Activated naive CD4-positive, alpha-beta T cell treated with anti-CD3 and anti-CD28 coated beads for 36 hours (primary cell): ENCODE measurements at places on chromosomes 5 and 9.
A peak's percentile ranks its signal among the peaks of the same experiment; 100 is the strongest.

- H3K27ac ChIP-seq: no peak overlapping the region
- H3K4me3 ChIP-seq: no peak overlapping the region
- no peaks in the 10 kb centered on the region for H3K36me3 ChIP-seq
- no peaks in the 10 kb centered on the region for H3K4me1 ChIP-seq
Measured at GRCh38 chr9:80885894-80886293, 803.5 kb downstream of the TLE1 start.

GRCh38 chr5:15103130-15103529, 231.6 kb upstream of the ANKH start:
- H3K27me3 ChIP-seq: no peaks in the 10 kb centered on the region
- H3K4me1 ChIP-seq: peaks cover 4% of the 10 kb centered on the region
- DNase-seq: peak; percentile 5
- H3K4me3 ChIP-seq: no peak overlapping the region
- H3K36me3 ChIP-seq: no peaks in the 10 kb centered on the region

DNA sequence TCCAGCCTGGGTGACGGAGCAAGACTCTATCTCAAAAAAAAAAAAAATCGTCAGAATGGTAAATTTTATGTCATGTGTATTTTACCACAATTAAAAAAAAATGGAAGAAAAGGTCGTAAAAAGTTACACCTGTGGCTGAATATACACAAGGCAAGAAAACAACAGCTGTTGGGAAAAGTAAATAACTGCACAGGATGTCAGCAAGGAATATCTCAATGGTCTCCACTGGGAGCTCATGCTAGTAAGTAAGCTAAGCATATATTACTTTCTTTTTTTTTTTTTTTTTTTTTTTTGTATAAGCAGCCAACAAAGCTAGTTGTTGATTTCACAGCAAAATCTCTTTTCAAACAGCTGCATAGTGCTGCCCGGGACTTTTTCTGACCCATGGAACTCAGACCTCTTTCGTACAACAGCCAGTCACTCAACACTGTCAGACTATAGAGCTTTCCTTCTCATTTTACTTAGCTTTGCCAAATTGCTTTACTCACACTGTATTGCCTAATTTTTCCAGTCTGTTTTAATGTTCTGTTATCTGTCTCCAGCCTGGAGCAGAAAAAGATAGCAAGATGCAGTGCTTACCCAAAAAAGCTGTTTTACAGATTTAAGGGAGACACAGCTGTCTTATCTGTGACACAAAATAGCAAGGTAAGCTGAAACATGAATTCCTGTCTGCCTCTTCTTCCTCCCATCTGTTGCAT, 175.9 kb downstream of the ENC1 start:
- H3K4me3 ChIP-seq: no peak overlapping the region
- no peaks in the 10 kb centered on the region for H3K4me1 ChIP-seq
- no peak for DNase-seq
- no peaks in the 10 kb centered on the region for H3K27me3 ChIP-seq
- H3K27ac ChIP-seq: no peak overlapping the region
- no peaks in the 10 kb centered on the region for H3K36me3 ChIP-seq

GRCh38 chr9:127388856-127389238, 8.1 kb upstream of the SLC2A8 start:
- no peak for DNase-seq
- peaks cover 74% of the 10 kb centered on the region for H3K27me3 ChIP-seq
- peaks cover 33% of the 10 kb centered on the region for H3K4me1 ChIP-seq

GRCh38 chr5:15571081-15571480, 71.1 kb downstream of the FBXL7 start:
- no peaks in the 10 kb centered on the region for H3K27me3 ChIP-seq
- no peaks in the 10 kb centered on the region for H3K36me3 ChIP-seq
- H3K4me1 ChIP-seq: no peaks in the 10 kb centered on the region
- no peak overlapping the region for H3K4me3 ChIP-seq

DNA sequence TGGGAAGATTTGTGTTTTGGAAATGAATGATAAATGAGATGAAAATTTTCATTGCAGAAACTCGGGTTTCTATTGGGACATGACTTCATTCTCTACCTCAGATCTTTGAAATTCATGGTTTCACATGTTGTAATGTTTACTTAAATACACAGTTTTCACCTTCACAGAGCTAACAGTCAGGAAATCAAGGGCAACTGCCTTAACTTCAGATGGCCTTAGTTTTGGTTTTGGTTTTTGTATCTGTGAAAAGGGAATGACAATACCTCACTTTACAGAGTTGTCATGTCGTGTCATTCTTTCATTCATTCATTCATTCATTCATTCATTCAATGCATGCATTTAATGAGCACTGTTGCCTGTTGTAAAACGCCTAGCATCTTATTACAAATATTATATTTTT, 41.9 kb downstream of the NIM1K start:
- H3K27ac ChIP-seq: no peak overlapping the region
- H3K4me3 ChIP-seq: no peak overlapping the region
- H3K36me3 ChIP-seq: no peaks in the 10 kb centered on the region

GRCh38 chr5:73603998-73604397, 22.0 kb upstream of the ARHGEF28 start:
- no peaks in the 10 kb centered on the region for H3K4me1 ChIP-seq
- H3K27me3 ChIP-seq: peaks cover 7% of the 10 kb centered on the region
- peaks cover 2% of the 10 kb centered on the region for H3K36me3 ChIP-seq
- no peak for DNase-seq
- H3K27ac ChIP-seq: no peak overlapping the region
- H3K4me3 ChIP-seq: no peak overlapping the region

- H3K36me3 ChIP-seq: no peaks in the 10 kb centered on the region
- H3K27me3 ChIP-seq: no peaks in the 10 kb centered on the region
- DNase-seq: no peak
- no peak overlapping the region for H3K27ac ChIP-seq
Measured at GRCh38 chr5:142501890-142502289, 177.1 kb upstream of the SPRY4 start.

- H3K27me3 ChIP-seq: no peaks in the 10 kb centered on the region
- no peak overlapping the region for H3K4me3 ChIP-seq
- DNase-seq: peak; percentile 69
- H3K4me1 ChIP-seq: peaks cover 62% of the 10 kb centered on the region
- H3K36me3 ChIP-seq: peaks cover 2% of the 10 kb centered on the region
Measured at GRCh38 chr5:100840370-100840769, 62.7 kb downstream of the ST8SIA4 start.

GRCh38 chr9:115378758-115379157, 260.8 kb upstream of the TNC start:
- H3K27ac ChIP-seq: no peak overlapping the region
- DNase-seq: no peak
- H3K36me3 ChIP-seq: no peaks in the 10 kb centered on the region
- no peaks in the 10 kb centered on the region for H3K4me1 ChIP-seq

DNA sequence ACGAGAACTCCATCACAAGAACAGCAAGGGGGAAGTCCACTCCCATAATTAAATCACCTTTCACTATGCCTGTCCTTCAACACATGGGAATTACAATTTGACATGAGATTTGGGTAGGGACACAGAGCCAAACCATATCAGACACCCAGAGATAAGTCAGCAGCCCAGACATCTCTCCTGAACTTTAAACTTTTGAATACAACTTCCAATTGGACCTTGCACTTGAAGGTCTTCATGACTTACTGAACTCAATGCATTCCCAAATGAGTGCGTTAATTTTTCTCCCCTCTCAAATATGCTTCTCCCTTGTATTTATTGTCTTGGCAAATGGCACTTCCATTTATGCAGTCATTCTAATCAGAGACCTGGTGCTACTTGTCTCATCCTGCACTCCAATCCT, 12.1 kb downstream of the C9 start:
- H3K4me3 ChIP-seq: no peak overlapping the region
- peaks cover 4% of the 10 kb centered on the region for H3K4me1 ChIP-seq
- no peak overlapping the region for H3K27ac ChIP-seq
- H3K27me3 ChIP-seq: no peaks in the 10 kb centered on the region

DNA sequence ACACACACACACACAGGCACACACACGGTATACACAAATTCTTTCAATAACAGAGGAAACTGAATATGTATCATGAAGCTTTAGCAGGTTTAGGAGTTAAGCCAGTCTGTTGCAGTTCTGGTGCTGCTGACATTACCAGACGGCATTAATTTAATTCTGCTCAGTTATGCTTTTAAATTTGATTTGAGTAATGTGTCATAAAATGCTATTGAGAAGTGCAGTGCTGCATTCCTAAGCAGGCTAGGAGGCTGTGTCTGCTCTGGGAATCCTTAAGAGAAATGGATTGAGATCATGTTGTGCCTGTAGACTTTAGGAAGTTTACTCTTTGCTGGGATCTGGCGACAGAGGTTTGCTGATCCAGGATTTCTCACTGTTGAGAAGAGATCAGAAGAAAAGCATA, 733.8 kb downstream of the BRINP1 start:
- H3K4me1 ChIP-seq: no peaks in the 10 kb centered on the region
- H3K27ac ChIP-seq: no peak overlapping the region
- H3K36me3 ChIP-seq: no peaks in the 10 kb centered on the region
- no peaks in the 10 kb centered on the region for H3K27me3 ChIP-seq

DNA sequence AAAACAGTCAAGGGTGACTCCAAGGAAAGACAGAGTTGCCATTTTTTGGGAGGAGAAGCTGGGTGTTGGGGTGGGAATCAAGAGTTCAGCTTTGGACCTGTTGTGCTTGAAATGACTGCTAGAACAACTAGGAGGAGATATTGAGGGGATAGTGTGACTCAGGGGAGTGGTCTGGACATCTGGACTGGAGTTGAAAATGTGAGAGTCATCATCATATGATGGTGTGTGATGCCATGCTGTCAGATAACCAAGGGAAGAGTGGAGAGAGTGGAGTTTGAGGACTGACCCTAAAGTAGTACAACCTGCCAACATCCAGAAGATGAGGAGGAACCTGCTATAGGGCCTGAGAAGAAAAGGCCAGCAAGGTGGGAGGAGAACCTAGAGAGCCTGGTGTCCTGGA, 199.7 kb downstream of the ARHGEF28 start:
- no peak overlapping the region for H3K4me3 ChIP-seq
- DNase-seq: no peak
- peaks cover 2% of the 10 kb centered on the region for H3K27me3 ChIP-seq

GRCh38 chr9:133845440-133845839, 107.3 kb upstream of the SARDH start:
- H3K27me3 ChIP-seq: peaks cover 3% of the 10 kb centered on the region
- no peaks in the 10 kb centered on the region for H3K4me1 ChIP-seq
- H3K4me3 ChIP-seq: no peak overlapping the region
- peak; percentile 30 for DNase-seq

GRCh38 chr9:77291714-77292113, 114.4 kb downstream of the VPS13A start:
- H3K4me3 ChIP-seq: no peak overlapping the region
- H3K27me3 ChIP-seq: no peaks in the 10 kb centered on the region
- H3K4me1 ChIP-seq: peaks cover 7% of the 10 kb centered on the region

DNA sequence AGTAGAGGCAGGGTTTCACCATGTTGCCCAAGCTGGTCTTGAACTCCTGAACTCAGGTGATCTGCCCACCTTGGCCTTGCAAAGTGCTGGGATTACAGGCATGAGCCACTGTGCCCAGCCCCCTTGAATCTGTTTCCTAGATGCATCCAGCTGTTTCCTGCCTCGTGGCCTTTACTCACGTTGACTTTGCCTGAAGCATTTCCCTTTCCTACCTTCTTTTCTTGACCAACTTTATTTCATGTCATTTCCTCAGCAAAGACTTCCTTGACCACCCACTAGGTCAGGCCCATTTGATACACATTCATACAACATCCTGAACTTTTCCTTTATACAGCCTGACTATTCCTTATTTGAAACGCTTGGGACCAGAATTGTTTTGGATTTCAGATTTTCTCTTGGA, 51.0 kb downstream of the DOCK2 start:
- DNase-seq: no peak
- H3K4me1 ChIP-seq: no peaks in the 10 kb centered on the region
- H3K27ac ChIP-seq: no peak overlapping the region
- H3K27me3 ChIP-seq: no peaks in the 10 kb centered on the region
- H3K36me3 ChIP-seq: peaks cover 34% of the 10 kb centered on the region

- H3K36me3 ChIP-seq: no peaks in the 10 kb centered on the region
- no peak overlapping the region for H3K4me3 ChIP-seq
- H3K27me3 ChIP-seq: peaks cover 2% of the 10 kb centered on the region
- H3K27ac ChIP-seq: no peak overlapping the region
Measured at GRCh38 chr5:130462516-130462915, 558.3 kb downstream of the CHSY3 start.

- no peak for DNase-seq
- H3K36me3 ChIP-seq: no peaks in the 10 kb centered on the region
- no peak overlapping the region for H3K27ac ChIP-seq
- H3K4me1 ChIP-seq: no peaks in the 10 kb centered on the region
- peaks cover 9% of the 10 kb centered on the region for H3K27me3 ChIP-seq
Measured at GRCh38 chr9:84330246-84330645, 10.3 kb downstream of the SLC28A3 start.

DNA sequence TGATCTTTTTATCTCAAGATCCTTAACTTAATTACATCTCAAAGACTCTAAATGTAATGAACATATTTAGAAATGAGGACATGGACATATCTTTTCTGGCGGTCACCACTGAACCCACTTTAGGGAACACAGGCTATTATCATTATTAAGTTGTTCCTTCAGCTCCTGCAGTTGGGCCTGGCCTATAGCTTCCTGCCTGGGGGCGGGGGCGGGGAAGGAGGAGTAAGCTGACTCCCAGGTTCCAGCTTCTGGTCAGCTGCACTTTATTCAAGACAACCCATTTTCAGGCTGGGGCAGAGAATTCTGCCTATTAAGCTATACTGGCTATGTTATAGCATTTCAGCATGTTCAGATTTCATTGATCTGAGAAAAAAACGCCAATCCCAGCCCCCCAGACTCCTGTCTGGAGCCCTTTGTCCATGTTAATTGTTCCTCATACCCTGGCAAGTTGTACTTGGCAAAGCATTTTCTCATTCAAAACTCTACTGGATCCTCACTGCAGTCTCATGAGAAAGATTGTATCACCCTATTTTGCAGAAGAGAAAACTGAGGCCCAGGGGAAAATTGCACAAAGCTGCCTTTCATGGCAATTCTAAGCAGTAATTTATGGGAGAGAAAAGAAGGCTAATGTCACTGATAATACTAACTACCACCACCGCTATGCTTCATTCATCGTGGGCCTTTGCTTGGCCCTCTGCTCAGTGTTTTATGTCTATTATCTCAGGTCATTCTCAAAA, 25.1 kb downstream of the COL15A1 start:
- no peak overlapping the region for H3K27ac ChIP-seq
- H3K4me3 ChIP-seq: no peak overlapping the region
- no peaks in the 10 kb centered on the region for H3K27me3 ChIP-seq
- H3K36me3 ChIP-seq: no peaks in the 10 kb centered on the region

DNA sequence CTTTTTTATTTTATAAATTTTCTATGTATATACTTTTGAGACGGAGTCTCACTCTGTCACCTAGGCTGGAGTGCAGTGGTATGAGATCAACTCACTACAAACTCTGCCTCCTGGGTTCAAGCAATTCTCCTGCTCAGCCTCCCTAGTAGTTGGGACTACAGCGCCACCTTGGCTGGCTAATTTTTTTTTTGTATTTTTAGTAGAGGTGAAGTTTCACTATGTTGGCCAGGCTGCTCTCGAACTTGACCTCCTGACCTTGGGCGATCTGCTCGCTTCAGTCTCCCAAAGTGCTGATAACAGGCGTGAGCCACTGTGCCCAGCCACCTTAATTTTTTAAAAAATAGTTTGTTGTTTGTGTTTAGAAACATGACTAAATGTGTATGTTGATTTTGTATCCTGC, 76.6 kb downstream of the FBXO4 start:
- no peak for DNase-seq
- H3K4me3 ChIP-seq: no peak overlapping the region
- H3K4me1 ChIP-seq: no peaks in the 10 kb centered on the region
- H3K36me3 ChIP-seq: no peaks in the 10 kb centered on the region
- no peak overlapping the region for H3K27ac ChIP-seq
